ENCODE measurements at places on chromosomes 6 and 20. TPM values are rescaled to one million over a fixed set of nuclear protein-coding genes. Genes with fewer than 3 reads are reported as not detected.

The FBXL4 gene
- 10.3 TPM for total RNA-seq

GRCh38 chr6:154951345-154952200 is 43.5 kb upstream of the TIAM2 start:
- no peak for DNase-seq

The MUC22 gene
- total RNA-seq: not detected

GRCh38 chr6:36380166-36380565 is 7.3 kb downstream of the ETV7 start:
- DNase-seq: no peak

The SLC22A3 gene
- total RNA-seq: 7.0 TPM

The DNAH8 gene
- total RNA-seq: not detected

GRCh38 chr20:1618479-1618878 is 1.3 kb downstream of the SIRPB1 start:
- no peak for DNase-seq

GRCh38 chr6:7021301-7021700 is 86.5 kb upstream of the RREB1 start:
- no peak for DNase-seq

The BTNL2 gene
- total RNA-seq: not detected

DNA sequence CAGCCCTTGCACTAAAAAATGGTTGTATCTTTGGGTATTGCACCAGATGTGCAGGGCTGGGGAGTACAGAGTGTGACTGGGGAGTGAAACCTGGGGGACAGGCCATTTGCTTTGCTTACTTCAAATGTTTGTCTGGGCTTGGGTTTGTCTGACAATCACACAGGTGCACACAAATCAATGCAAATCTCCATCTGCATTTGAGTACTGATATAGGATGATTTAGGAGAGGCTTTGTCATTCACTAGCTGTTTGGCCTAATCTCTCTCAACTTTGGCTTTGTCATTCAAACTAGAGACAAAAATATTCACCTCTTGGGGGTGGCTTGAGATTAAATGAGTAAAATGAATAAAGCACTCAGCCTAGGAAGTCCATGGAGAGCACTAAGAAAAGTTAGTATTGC is 3.8 kb downstream of the GUCA1A start:
- DNase-seq: no peak

The FARS2 gene
- 21.9 TPM for total RNA-seq

The ENPP1 gene
- 23.6 TPM for total RNA-seq
